Activated T-cell treated with anti-CD3 and anti-CD28 coated beads for 1 hour (primary cell): ENCODE measurements at places on chromosomes 7 and 10.

DNA sequence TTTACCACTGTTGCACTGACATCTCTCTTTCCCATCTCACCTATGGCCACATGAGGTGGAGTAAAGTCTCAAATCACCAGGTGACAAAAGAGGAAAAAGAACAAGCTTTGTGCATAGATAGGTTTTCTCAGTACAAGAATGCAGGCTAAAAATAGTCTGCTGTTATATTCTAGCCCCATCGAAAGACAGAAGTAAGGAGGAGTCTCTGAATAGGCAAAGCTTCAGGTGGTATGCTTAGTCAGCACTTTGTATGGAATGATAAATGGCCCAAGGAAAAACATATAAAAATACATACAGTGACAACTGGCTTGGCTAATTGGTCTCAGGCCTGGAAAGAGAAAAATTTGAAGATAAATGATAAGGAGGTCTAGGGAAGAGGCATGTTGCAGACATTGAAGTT, 39.6 kb upstream of the KCND2 start:
- no peak for DNase-seq

DNA sequence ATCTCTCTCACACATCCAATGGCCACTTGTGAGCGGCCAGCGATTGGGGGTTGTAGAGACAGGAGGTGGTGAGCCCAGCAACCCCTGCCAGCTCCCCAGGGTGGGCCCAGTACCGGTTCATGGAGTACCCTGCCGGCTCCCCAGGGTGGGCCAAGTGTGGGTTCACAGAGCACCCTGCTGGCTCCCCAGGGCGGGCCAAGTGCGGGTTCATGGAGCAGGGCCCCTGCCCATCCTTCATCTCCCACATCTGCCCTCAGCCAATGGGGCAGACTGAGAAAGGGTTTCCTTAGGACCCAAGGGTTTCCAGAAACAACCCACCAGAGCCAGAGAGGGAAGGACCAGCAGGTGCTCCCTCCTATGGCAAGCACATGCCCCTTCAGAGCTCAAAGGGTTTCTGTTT, 21.4 kb upstream of the SLIT1 start:
- DNase-seq, result no peak

- DNase-seq, result no peak
Observed at GRCh38 chr7:112789453-112789816, 758 bp downstream of the TMEM168 start.

DNA sequence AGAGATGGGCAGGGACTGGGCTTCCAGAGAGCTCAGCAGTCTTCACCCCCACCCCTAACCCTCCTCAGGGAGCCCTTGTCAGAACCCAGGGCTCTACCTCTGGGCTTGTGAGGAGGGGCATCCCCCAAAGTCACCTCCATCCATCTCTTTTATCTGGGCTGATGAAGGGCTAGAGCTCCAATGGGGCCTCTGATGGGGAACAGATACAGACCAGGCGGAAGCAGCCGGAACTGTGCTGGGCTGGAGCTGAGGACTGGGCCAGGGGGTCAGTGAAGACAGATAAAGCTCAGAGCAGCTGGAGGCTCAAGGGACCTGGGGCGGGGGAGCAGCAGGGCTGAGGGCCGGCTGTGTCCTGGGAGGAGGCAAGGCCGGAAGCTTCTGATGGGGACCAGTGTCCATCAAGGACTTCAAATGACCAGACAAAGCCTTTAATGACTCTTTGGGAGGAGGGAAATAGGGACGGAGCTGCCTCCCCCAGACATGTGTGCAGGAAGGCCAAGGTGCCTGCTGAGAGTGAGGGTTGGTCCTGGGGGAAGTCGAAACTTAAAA, 10.2 kb downstream of the KAZALD1 start:
- no peak for DNase-seq

GRCh38 chr10:11208908-11209829, 191.5 kb downstream of the CELF2 start:
- no peak for DNase-seq

- DNase-seq, result no peak
Observed at GRCh38 chr7:26553582-26553981, 261.9 kb downstream of the SNX10 start.

- no peak for DNase-seq
Observed at GRCh38 chr10:4066581-4067390, 281.8 kb upstream of the KLF6 start.

DNA sequence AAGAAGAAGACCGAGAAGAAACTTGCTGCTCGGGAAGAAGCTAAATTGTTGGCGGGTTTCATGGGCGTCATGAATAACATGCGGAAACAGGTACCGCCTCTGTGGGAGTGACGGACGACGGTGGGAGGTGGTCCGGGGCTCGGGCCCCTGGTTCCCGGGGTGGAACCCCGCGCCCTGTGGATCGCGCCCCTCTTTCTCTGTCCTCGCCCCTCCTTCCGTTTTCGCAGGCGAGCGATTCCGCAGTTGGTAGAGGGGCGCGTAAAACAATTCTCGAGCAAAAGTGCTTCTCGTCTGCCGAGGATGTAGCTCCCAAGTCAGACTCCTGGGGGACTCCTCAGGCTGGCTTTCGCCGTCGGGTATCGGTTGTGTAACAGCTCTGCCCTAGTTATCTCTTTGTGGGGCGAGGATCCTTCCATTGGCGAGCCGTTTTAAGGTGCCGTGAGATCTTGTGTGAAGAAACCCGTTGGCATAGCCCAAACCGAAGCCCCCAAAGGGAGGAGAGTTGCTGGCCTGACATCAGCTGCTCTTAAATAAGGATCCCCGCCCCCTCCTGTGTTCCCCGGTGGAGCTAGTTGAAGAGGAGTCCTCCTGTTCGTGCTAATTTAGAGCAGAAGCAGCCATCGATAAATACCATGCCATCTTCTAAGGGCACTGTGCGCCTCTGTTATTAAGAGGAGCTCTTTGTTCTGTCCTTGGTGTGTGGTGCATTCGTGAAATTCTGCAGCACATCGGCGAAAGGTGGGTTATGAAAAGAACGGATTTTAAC, 655 bp downstream of the KLHL7 start:
- DNase-seq, result peak; percentile 22

GRCh38 chr10:46293228-46293627, 6.4 kb downstream of the ANTXRL start:
- DNase-seq, result no peak

DNA sequence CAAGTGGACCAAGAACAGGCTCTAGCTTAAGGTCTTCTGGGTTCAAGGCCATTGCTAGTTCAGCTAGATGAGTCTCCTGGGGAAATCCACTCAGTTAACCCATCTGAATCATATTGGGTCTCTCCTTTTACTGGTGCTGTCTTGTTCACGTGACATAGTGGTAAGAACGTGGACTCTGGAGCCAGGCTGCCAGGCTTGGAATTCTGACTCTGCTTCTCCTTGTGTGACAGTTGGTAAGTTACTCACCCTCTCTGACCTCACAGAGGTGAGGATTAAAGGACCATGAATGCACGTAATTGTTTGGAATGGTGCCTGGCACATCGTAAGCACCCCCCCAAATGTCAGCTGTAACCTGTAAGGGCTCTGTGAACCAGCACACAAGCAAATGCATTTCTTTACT, 9.7 kb upstream of the CALU start:
- DNase-seq, result no peak

- peak; percentile 24 for DNase-seq
Observed at GRCh38 chr10:103692952-103693811, 162.2 kb downstream of the SH3PXD2A start.

- no peak for DNase-seq
Observed at GRCh38 chr10:118234683-118235082, 107.4 kb downstream of the FAM204A start.

DNA sequence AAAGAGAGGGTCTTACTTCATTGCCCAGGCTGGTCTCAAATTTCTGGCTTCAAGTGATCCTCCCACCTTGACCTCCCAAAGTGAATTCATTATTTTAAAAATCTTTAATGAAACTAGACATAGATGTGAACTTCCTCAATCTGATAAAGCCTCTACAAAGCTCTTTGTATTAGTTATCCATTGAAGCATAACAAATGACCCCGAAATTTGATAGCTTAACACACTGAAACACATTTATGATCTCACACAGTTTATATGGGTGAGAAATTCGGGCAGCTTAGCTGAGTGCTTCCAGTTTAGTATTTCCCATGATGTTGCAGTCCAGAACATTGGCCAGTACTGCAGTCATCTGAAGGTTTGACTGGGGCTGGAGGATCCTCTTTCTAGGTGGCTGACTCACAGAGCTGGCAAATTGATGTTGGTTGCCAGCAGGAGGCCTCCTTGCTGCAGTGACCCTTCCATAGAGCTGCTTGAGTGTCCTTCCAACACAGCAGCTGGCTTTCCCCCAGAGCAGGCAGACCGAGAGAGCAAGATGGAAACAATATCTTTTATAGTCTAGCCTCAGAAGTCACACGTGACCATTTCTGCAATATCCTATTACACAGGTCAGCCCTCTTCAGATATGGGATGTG, 16.6 kb upstream of the WNT8B start:
- no peak for DNase-seq

DNA sequence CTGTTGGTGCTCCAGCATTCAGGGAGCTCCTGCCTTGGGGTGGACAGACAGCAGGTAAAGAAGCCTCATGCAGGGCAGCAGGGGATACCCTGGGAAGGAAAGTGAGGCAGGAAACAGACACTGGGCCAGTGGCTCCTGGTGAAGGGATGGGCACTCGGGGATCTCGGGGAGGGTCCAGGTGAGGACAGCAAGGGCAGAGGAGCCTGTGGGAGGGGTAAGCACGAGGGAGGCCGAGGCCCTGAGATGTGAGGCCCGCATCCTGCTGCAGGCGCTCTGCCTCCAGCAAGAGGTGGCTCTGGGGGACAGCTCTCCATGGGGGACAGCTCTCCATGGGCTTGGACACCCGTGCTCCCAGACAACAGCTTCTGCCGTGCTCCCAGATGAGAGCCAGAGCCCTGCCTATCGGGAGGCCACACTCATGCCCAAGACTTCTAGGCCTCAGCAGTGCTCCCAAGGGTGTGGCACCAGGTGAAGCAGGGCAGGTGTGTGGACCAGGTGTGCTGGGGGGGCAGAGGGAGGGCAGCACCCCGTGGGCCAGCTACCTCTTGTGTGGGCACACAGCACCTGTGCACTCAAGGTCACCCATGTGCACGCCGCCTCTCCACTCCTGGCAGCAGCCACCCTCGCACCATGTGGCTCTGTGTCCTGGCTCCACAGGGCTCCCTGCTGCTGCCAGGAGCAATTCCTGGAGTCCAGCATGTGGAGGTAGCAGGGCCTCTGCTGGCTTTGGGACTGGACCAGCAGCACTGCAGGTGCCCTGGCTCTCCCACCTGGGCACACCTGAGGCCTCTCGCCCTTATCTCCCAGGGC, 93.6 kb upstream of the INSIG1 start:
- DNase-seq, result no peak

DNA sequence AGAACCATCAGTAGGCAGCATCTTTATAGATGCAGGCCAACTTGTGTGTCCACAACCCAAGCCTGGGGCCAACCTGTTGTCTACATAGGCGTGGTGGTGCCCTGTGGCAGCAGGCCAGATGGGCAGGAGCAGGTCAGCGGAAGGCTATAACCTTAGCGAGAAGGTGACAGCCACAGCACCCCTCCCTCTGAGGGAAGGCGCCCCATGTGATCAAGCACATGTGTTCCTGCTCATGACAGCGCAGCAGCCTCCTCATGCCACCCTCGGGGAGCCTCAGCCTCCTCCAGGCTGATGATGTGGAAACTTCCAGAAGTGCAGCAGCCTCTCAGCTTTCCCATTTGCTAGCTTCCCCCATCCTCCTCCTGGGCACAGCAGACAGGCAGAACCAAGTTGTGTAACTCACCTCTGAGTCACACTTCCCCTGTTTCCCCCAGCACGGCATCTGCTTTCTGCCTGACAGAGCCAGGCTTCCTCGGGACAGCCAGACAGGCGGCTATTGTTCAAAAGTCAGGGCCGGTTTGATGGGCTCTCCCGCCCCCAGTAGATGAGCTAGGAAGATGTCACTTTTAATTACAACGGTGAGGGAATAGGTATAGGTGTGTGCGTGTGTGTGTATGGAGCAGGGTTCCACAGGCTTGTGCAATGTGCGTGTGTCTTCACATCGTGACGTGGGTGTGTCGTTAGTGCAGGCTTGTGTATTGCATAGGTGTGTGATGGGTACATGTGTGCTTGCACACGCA, 312.0 kb upstream of the ZMIZ1 start:
- DNase-seq, result no peak

DNA sequence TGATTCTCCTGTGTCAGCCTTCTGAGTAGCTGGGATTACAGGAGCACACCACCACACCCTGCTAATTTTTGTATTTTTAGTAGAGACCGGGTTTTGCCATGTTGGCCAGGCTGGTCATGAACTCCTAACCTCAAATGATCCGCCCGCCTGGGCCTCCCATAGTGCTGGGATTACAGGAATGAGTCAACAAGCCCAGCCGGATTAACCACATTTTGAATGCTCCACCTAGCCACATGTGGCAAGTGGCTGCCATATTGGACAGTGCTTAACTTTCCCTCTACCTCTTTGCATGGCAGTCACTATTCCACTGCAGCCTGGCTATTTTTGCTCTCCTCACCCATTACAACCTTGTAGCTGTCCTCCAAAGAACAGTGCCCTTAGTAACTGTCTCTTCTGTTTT, 160.1 kb downstream of the GATA3 start:
- DNase-seq, result no peak

- DNase-seq, result no peak
Observed at GRCh38 chr7:129368389-129368986, 65.7 kb upstream of the STRIP2 start.

DNA sequence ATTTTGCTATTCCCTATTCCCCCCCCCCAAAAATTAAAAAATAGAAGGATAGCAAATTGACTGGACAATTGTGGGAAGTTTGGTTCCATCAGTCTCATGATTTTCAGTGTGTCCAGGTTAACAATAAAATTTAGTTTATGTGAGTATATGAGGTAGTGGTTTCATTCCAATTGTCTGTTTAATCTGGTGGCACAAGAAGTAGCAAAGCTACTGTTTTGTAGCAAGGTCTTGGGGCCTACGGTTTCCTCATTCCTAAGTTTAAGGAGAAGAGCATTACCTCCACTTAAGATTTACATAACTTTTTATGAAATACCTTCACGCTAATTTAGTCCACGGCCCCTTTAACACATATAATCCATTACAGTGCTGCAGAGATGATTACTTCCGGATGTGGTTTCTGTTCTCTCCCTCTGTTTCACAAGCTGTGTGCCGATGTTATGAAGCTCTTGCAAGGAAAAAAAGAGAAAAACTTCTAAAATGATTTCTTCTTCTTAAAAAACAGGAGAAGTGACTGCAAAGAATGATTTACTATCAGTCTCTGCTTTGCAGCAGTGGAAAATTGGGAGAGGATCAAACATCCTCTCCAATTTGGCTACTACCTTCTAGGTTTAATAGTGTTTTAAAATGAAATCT, 32.7 kb upstream of the NPVF start:
- no peak for DNase-seq

DNA sequence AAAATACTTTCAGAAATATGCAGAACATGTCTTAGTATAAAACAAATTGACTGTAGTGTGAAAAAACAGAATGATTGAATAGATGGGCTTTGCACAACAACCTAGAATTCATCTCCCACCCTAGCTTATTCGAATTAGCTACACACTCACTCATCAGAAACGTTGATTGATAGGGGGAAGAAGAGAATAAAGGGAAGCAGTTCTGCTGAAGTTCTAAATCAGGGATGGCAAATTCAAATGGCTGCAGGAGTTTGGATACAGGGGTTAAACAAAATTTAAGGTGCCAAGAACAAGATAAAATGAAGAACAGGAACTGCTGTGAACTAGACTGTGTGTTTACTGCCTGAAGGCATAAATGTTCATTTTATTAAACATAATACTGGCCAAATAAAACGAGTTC, 9.0 kb downstream of the CD36 start:
- DNase-seq, result no peak
